Hindlimb muscle (tissue), 1 donor: ENCODE measurements at places on chromosomes 6 and 20. TPM values are rescaled to one million over a fixed set of nuclear protein-coding genes. Genes with fewer than 3 reads are reported as not detected.
A peak's percentile ranks its signal among the peaks of the same experiment; 100 is the strongest.

- DNase-seq: no peak
Observed at GRCh38 chr6:79440598-79440997, 96.6 kb downstream of the LCA5 start.

The GRM4 gene
- polyA plus RNA-seq: 3.8 TPM

DNA sequence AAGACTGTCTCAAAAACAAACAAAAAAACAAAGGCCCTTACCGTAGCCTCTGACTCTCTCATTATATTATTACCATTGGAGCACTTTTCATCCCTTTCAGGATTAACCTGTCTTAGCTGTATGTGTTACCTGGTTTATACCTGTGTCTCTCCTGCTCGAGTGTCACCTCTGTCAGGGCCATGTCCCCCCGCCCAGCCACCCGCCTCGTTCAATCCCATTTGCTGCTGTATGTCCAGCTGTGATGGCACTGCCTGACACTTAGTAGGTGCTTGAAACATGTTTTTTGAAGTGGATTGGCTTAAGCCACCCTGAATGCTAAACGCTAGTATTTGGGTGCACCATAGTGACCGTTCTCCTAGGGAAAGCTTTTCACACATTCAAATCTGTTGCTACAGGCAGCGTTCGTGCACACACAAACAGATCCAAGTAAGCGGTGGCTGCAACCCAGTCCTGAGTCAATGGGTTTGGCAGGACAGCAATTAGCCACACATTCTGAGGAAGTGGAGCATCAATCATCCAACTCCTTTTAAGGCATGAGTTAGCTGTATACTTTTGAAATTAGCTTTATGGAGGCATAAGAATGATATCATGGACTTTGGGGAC, 98.9 kb upstream of the ZNF217 start:
- DNase-seq: no peak

DNA sequence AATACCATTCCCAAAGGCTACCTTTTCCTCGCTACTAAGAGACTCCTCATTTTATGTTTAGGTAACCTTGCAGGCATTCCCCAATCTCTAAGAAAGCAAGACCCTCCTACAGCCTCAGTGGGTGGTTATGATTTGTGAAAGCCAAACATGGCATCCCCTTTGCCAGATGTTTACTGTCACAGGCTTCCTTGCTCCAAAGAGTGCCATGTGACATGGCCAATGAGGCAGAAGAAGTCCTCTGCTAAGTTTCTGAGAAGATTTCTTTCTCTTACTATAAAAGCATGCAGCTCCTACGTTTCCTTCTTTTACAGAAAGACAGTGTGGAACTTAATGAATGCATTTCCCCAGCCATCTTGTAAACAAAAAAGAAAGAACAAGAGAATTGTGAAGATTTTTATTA, 688.2 kb downstream of the TBC1D32 start:
- no peak for DNase-seq

The CPNE5 gene
- polyA plus RNA-seq: 16.9 TPM

- DNase-seq: no peak
Observed at GRCh38 chr20:15802020-15802419, 771.2 kb downstream of the KIF16B start.

- DNase-seq: no peak
Observed at GRCh38 chr20:21496452-21496851, 17.4 kb downstream of the NKX2-2 start.

- DNase-seq: peak; percentile 44
Observed at GRCh38 chr20:24027229-24027628, 38.6 kb upstream of the GGTLC1 start.

- no peak for DNase-seq
Observed at GRCh38 chr6:87481931-87482330, 9.2 kb downstream of the SLC35A1 start.

GRCh38 chr20:48903705-48904104, 17.8 kb upstream of the ARFGEF2 start:
- DNase-seq: no peak

- no peak for DNase-seq
Observed at GRCh38 chr6:54100411-54101006, 10.7 kb upstream of the MLIP start.

- no peak for DNase-seq
Observed at GRCh38 chr6:30364591-30364990, 19.6 kb downstream of the RPP21 start.
